Osteoblast (primary cell): ENCODE measurements at places on chromosomes 1 and 21. TPM values are rescaled to one million over a fixed set of nuclear protein-coding genes. Genes with fewer than 3 reads are reported as not detected.

The CRYAA gene
- not detected in 2 replicates for total RNA-seq

DNA sequence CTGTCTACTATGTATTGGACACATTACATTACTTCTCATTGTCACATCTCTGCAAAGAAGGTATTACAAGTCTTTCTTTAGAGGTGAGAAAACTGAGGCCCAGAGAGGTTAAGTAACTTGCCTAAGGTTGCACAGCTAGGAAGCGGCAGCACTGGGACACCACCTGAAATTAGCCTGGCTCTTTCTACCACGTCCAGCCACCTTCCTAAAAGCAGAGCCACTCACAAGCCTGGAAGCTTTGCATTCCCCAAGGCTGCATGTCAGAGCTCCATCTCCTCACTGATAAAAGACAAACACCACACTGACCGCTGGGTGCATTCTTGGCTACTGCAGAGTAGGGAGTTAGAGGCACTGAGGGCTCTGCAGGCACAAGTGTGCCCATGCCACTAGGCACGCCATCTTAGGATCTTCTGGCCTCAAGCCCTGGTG, 2.4 kb downstream of the CD247 start:
- peaks cover 14% of the 10 kb centered on the region for H3K27me3 ChIP-seq
- H3K4me1 ChIP-seq: no peaks in the 10 kb centered on the region
- no peaks in the 10 kb centered on the region for H3K36me3 ChIP-seq
- no peak overlapping the region for H3K27ac ChIP-seq

GRCh38 chr1:204634260-204634910, 51.2 kb downstream of the LRRN2 start:
- no peak for DNase-seq
- no peak overlapping the region for H3K27ac ChIP-seq
- H3K4me3 ChIP-seq: no peak overlapping the region
- no peaks in the 10 kb centered on the region for H3K36me3 ChIP-seq

The S100A7 gene
- not detected in 2 replicates for total RNA-seq

DNA sequence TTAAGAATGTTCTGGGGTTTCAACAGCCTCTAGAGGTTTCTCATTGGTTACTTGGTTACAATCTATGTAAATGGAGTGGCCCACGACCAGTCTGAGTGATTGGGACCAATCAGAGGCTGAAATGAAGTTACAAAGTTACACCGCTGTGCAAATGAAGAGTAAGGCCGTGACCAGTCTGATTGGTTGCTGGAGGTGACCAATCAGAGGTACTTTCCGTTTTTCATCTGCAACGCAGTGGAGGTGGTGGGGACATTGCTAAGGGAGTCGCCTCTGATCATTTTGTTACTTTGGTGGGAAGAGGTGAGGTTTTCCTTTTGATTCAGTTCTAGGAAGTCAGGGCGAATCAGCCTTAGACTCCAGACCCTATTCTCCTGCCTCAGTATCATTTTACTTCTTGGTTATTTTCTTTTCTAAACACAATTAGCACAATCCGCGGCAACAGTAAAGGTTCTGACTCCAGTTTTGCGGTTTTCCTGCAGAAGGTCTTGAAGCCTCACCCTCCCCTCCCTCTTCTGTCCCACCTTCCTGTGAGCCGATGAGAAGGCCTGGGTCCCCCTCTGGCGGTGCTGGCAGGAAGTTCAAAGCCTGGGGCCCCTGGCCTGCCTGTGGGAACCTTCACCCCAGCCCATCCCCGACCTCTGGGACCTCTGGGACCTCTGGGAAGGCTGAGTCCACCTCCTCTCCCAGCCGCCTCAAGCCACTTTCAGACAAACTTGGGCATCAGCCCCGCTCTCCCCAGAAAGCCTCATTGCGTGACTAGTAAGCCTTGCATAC, 38.7 kb upstream of the TTC34 start:
- H3K4me3 ChIP-seq: no peak overlapping the region
- no peaks in the 10 kb centered on the region for H3K4me1 ChIP-seq
- H3K36me3 ChIP-seq: no peaks in the 10 kb centered on the region

The GJA8 gene
- total RNA-seq: not detected in 2 replicates

- H3K4me1 ChIP-seq: no peaks in the 10 kb centered on the region
- DNase-seq: no peak
- no peak overlapping the region for H3K27ac ChIP-seq
- H3K27me3 ChIP-seq: no peaks in the 10 kb centered on the region
- no peak overlapping the region for H3K4me3 ChIP-seq
Measured at GRCh38 chr21:41243107-41243506, 73.5 kb upstream of the FAM3B start.

- no peak overlapping the region for H3K27ac ChIP-seq
- H3K36me3 ChIP-seq: peaks cover 75% of the 10 kb centered on the region
- no peaks in the 10 kb centered on the region for H3K4me1 ChIP-seq
- H3K27me3 ChIP-seq: no peaks in the 10 kb centered on the region
Measured at GRCh38 chr21:37168666-37169065, 95.6 kb downstream of the TTC3 start.

- H3K4me3 ChIP-seq: no peak overlapping the region
- H3K4me1 ChIP-seq: peaks cover 5% of the 10 kb centered on the region
- H3K36me3 ChIP-seq: peaks cover 33% of the 10 kb centered on the region
- no peak overlapping the region for H3K27ac ChIP-seq
Measured at GRCh38 chr1:178461701-178462100, 35.1 kb downstream of the CLEC20A start.

DNA sequence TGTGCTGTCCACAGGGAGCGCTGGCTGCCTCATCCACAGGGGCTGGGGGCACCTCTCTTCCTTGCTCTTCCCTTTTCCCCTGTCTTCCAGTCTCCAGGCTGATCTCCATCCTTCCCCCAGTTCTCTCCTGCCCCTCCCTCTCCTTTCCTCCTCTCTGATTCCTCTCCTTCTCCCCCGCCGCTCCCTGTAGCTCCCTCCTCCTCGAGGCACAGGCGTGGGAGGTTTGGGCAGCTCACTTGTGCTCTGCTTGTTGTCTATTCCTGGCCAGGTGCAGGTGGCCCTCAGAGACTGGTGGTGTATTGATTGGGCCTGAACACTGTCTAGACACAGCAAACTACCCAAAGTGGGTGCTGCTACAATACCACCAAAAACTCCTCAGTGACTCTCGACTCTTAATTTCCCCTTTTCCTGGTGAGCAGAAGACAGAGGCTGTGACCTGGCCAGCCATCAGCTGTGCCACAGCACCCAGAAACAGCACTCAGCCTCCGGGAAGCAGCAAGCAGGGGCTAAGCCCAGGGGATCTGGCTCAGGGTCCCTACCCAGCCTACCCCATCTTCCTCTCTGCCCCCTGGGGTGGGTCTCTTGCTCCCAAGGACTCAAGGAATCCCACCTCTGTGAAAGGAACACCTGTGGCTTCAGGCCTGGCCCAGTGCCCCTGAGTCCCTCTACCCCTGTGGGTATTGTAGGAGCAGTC, 93.3 kb downstream of the DDX20 start:
- H3K27me3 ChIP-seq: peaks cover 5% of the 10 kb centered on the region
- H3K27ac ChIP-seq: no peak overlapping the region

The NOTCH2 gene
- 305 and 330 TPM in 2 replicates for total RNA-seq

DNA sequence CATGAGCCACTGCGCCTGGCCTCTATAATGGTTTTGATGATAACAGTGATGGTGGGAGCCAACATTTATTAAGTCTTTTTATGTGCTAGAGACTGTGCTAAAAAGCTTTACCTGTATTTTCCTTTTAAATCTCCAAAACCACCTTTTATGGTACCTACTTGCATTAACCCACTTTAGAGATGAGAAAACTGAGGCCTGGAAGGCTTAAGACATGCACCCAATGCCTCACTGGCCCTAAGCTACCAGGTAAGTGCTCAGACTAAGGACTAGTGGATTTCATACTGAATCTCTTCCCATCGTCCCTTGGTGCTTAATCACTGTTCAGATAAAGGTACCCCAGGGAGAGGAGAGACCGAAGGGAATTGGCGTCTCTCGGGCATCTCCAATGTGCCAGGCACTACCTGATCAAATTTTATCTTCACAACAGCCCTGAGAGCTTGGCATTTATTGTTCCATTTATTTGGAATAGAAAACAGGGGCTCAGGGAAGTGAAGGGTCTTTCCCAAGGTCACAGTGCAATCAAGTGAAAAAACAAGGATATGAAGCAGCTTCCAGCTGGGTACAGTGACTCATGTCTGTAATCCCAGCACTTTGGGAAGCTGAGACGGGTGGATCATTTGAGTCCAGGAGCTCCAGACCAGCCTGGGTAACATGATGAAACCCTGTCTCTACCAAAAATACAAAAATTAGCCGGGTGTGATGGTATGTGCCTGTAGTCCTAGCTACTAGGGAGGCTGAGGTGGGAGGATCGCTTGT, 84.2 kb downstream of the LACTBL1 start:
- H3K27me3 ChIP-seq: no peaks in the 10 kb centered on the region
- H3K4me3 ChIP-seq: no peak overlapping the region
- H3K27ac ChIP-seq: no peak overlapping the region
- no peaks in the 10 kb centered on the region for H3K4me1 ChIP-seq

The RPE65 gene
- total RNA-seq: not detected in 2 replicates

The TRIM58 gene
- total RNA-seq: 0.29 and 0.36 TPM in 2 replicates

The RGS8 gene
- total RNA-seq: not detected in 2 replicates

DNA sequence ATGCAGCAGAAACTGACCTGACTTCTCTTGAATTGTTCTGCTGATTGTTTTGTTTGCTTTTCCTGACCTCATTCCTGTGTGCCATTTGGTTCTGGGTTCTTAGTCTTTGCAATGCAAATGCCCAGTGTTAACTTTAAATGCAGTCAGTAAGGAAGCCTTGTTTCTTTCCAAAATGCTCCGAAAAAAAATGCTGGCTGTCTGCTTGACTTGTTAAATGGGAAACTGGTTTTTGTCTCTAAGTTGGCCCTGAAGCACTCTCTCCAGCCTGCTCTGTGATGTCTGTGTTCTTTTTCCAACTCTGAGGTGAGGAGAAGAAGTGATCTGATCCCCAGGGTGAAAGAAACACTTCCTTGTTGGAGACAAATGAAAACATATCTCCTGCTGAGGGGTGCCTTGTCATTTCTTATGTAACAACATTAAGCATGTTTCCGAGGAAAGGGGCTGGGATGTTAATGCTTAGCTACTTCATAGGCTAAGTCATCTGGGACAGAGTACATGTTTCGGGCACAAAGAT, 256.3 kb upstream of the ADGRL4 start:
- no peak overlapping the region for H3K4me3 ChIP-seq
- no peak for DNase-seq
- no peaks in the 10 kb centered on the region for H3K27me3 ChIP-seq
- peaks cover 3% of the 10 kb centered on the region for H3K4me1 ChIP-seq
- no peak overlapping the region for H3K27ac ChIP-seq
- H3K36me3 ChIP-seq: no peaks in the 10 kb centered on the region

The PRDM15 gene
- 7.2 and 8.8 TPM in 2 replicates for total RNA-seq

GRCh38 chr1:207847116-207847515, 63.8 kb downstream of the CD34 start:
- peak overlapping the region; percentile 53 for H3K27ac ChIP-seq
- no peak for DNase-seq
- peaks cover 15% of the 10 kb centered on the region for H3K4me1 ChIP-seq
- no peak overlapping the region for H3K4me3 ChIP-seq

- no peak overlapping the region for H3K27ac ChIP-seq
- H3K36me3 ChIP-seq: no peaks in the 10 kb centered on the region
- H3K4me1 ChIP-seq: peaks cover 34% of the 10 kb centered on the region
- no peak overlapping the region for H3K4me3 ChIP-seq
- H3K27me3 ChIP-seq: no peaks in the 10 kb centered on the region
Measured at GRCh38 chr1:109882288-109883245, 28.1 kb upstream of the CSF1 start.

GRCh38 chr1:19466112-19466561, 19.2 kb downstream of the CAPZB start:
- H3K27ac ChIP-seq: peak overlapping the region; percentile 43
- H3K4me1 ChIP-seq: peaks cover 24% of the 10 kb centered on the region
- H3K4me3 ChIP-seq: no peak overlapping the region
- no peak for DNase-seq

The FAM131C gene
- total RNA-seq: 0.36 TPM in 1 of 2 replicates, not detected in the other

DNA sequence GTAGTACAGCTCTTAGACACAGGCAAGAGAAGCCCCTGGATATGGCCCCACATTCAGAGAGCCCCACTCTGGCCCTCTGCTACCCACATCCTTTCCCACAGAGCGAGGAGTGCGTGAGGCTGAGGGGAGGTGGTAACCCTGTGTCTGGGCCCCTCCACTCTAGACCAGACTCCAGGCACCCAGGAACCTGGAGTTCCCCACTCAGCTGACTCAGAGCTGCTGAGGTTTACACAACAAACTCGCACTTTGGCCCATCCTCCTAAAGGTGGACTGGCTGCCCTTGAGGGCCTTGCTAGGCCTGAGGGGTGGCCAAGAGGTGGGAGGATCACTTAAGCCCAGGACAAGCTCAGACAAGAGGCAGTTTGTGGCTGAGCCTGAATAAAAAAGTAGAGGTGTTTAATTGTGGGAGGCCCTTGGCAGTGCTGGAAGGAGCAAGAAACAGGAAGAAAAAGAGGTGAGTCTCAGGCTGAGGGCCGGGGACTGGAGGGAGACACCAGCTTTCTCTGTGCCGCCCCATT, 10.7 kb downstream of the MR1 start:
- peaks cover 7% of the 10 kb centered on the region for H3K4me1 ChIP-seq
- DNase-seq: no peak
- no peaks in the 10 kb centered on the region for H3K27me3 ChIP-seq

The ASTN1 gene
- under 0.01 TPM in 1 of 2 replicates, not detected in the other for total RNA-seq

- peaks cover 7% of the 10 kb centered on the region for H3K27me3 ChIP-seq
- H3K36me3 ChIP-seq: no peaks in the 10 kb centered on the region
- no peak overlapping the region for H3K27ac ChIP-seq
- DNase-seq: no peak
- H3K4me3 ChIP-seq: no peak overlapping the region
Measured at GRCh38 chr1:200128944-200129879, 101.7 kb downstream of the NR5A2 start.

The PLEKHA6 gene
- 0.29 and 0.36 TPM in 2 replicates for total RNA-seq

GRCh38 chr1:2093636-2094035, 43.4 kb downstream of the PRKCZ start:
- H3K4me1 ChIP-seq: peaks cover 2% of the 10 kb centered on the region
- no peaks in the 10 kb centered on the region for H3K36me3 ChIP-seq
- H3K27ac ChIP-seq: no peak overlapping the region
- no peak overlapping the region for H3K4me3 ChIP-seq
- DNase-seq: no peak

- DNase-seq: peak; percentile 99
- H3K36me3 ChIP-seq: no peaks in the 10 kb centered on the region
- peak overlapping the region; percentile 31 for H3K27ac ChIP-seq
- peaks cover 12% of the 10 kb centered on the region for H3K4me1 ChIP-seq
Measured at GRCh38 chr21:41678924-41679318, 87.9 kb downstream of the RIPK4 start.

The BARHL2 gene
- total RNA-seq: not detected in 2 replicates

The A3GALT2 gene
- under 0.01 TPM in 1 of 2 replicates, not detected in the other for total RNA-seq

DNA sequence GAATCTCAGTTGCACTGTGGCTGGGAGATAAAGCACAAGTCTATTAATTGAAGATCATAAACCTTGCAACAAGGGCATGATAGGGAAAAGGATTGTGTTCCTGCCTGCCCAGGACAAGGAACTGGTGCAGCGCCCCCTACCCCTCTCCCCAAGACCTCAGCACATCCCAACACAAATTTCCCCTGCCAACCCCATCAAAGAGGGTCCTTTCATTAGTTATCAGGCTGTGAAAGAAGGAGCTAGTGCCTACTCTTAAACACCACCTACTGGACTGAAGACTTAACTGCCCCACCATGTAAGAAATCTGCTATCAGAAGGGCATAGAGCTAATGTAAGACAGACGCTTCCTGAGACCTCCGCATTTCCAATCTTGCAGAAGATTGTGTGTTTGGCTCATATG, 372.6 kb downstream of the AGBL4 start:
- no peak for DNase-seq
- H3K27ac ChIP-seq: no peak overlapping the region
- H3K36me3 ChIP-seq: no peaks in the 10 kb centered on the region
- H3K27me3 ChIP-seq: no peaks in the 10 kb centered on the region
- H3K4me3 ChIP-seq: no peak overlapping the region

The GJB3 gene
- total RNA-seq: not detected in 2 replicates

The CD34 gene
- total RNA-seq: under 0.01 and 0.36 TPM in 2 replicates

The ASCL5 gene
- not detected in 2 replicates for total RNA-seq

- H3K4me1 ChIP-seq: no peaks in the 10 kb centered on the region
- H3K36me3 ChIP-seq: no peaks in the 10 kb centered on the region
Measured at GRCh38 chr1:116329524-116330341, 43.3 kb upstream of the ATP1A1 start.
